ENCODE measurements at places on chromosomes 16 and 17.

DNA sequence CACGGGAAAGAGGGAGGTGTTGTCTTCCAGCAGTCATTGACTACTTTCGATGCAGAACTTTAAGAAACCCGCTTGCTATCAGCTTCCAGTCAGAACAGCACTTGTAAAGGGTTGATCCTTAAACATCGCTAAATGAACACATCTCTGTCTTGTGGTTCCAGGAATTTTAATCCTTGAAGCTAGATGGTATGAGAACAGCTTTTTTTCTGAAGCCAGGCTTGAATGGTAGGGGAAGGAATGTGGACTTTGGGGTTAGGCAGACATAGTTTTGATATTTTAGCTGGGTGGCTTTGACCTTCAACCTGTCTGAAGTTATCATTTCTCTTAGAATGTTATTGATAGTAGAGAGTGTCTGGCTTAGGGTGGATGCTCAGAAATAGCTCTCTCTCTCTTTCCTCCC is 81.1 kb downstream of the RGS9 start:
- DNase-seq = no peak

- DNase-seq = no peak
These were observed 1091.0 kb downstream of the CDH8 start for GRCh38 chr16:60945225-60945624.

DNA sequence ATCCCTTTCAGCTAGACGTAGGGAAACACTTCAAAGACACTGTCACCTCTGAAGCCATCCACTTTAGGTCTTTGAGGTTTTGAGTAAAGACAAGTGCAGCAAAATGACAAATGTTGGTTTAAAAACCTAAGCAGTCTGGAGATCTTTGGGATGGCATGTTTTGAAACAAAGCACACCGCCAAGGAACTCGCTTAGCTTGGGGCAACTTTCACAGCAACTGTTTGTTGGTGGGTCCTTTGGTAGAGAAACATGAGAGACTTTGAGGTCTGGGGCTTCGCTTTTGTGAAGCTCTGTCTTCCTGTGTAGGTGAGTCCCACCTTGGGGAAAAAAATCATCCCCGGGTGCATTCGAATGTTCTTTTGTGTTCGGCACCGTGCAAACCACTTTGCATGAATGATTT is 357.5 kb downstream of the SNX29 start:
- DNase-seq = no peak

DNA sequence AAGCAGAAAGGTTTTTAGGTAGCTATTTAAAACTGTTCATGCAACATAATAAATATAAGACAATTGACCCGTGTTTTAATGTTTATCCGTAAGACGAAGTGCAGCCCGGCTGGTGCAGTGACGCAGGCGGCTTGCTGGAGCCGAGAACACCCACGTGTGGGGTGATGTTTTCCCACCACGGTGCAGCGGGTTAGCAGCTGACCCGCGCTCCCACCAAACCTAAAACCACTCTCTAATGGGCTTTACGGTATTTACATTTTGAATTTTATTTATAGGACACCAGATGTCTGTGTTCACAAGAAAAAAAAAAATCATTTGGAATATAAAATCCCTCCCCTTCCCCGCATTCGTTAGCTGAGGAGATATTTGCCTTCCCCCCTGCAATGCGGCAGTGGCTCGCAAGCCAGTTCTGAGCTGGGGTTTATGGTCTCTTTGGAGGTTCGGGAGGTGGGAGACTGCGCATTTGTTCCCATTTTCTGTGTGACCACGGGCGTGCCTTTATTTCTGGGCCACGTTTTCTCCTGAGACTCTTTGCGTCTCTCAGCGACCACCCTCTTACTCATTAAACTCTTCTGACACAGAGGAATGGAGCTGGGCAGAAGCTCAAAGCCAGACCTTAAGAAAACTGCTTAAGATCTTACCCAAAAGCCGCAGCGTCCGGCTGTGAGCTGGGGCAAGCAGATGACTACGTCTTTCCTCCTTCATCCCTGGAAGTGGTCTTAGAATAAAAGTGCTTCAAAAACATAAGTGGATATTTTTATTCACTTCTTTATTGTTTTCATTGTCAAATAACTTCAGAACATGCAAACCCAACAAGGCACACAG is 301.1 kb downstream of the IRF8 start:
- no peak for DNase-seq

GRCh38 chr16:82078125-82078524 is 43.1 kb downstream of the HSD17B2 start:
- no peak for DNase-seq

- no peak for DNase-seq
These were observed 4.8 kb downstream of the CDK5R1 start for GRCh38 chr17:32491371-32492263.

GRCh38 chr17:34374457-34374856 is 11.4 kb upstream of the CCL1 start:
- no peak for DNase-seq

DNA sequence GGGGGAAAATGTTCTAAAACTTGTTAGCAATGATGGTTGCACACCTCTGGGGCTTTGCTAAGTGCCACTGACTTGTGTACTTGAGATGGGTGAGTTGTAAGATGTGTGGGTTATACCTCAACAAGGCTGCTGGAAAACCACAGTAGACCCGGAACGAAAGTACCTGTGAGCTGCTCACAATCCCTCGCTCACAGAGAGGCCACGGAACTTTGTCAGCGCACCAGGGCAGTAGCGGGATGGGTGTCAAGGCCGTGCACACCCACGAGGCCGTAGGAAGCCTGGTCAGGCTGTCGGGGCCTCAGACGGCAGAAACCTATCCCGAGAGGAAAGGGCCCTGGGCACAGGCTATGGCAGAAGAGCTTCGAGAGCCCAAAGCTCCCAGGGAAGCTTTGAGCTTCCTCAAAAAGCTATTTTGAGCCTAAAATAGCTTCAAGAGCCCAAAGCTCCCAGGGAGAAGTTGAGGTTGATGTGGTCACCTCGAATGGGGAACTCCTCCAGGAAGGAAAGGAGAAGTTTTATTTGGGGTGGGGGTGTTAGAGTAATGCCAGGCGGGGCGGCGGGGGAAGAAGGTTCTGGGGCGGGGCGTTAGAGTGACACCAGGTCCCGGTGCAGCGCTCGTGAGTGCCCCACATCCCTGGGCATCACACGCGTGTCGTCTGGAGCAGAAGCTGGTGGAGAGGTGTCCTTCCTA is 19.0 kb downstream of the CBFA2T3 start:
- DNase-seq = no peak

- DNase-seq = peak; percentile 41
These were observed at the start of gene WNT3 for GRCh38 chr17:46818316-46818928. Gene WNT3, minus strand, starts transcription at chr17:46818692. Its CDS starts 95 bp downstream, at chr17:46818597.

GRCh38 chr16:86044241-86044671 is 145.3 kb downstream of the IRF8 start:
- DNase-seq = peak; percentile 18
